Activated T-cell treated with anti-CD3 and anti-CD28 coated beads, Interleukin-2, amount 50 U/mL, for 4 hours (primary cell): ENCODE measurements at places on chromosomes 16 and 17. TPM values are rescaled to one million over a fixed set of nuclear protein-coding genes. Genes with fewer than 3 reads are reported as not detected.

Gene TSPAN10
- total RNA-seq, result 0.11 TPM

Gene MYCBPAP
- 0.26 TPM for total RNA-seq

Gene HSF5
- total RNA-seq, result 4.4 TPM

Gene KRTAP1-3
- total RNA-seq, result not detected

DNA sequence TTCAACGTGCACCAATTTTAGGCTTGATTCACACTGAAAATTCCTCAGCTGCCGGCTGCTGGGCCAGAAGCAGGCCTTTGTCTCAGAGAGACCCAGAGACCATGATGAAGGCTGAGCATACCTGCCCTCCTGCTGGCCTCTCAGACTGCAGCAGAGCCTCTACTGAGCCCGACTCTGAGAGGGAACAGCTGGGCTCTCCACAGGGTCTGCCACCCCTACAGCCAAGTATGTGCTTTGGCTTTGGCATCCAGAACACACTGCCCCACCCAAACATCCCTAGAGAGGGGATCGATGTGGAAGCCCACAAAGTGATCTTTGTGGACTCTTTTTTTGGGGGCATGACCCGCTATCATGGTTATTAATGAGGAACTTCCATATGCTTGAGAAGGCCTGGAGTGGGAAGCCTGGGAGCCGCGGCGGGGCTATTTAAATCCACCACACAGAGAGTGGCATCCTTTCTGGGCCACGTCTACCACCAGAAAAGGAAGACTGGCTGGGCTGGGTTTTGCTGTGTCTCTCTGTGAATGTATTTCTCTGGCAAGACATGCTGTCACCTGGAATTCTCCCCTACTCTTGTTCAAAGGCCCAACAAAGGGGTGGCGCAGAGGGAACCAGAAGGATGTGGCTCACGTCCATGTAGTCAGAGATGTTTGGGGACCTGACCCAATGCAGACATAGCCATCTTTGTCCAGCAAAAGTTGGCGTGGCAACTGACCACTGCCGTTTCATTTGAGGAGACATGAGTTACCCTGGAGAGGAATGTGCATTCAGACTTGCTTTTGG lies 69.3 kb downstream of the GNAO1 start:
- no peak for DNase-seq

DNA sequence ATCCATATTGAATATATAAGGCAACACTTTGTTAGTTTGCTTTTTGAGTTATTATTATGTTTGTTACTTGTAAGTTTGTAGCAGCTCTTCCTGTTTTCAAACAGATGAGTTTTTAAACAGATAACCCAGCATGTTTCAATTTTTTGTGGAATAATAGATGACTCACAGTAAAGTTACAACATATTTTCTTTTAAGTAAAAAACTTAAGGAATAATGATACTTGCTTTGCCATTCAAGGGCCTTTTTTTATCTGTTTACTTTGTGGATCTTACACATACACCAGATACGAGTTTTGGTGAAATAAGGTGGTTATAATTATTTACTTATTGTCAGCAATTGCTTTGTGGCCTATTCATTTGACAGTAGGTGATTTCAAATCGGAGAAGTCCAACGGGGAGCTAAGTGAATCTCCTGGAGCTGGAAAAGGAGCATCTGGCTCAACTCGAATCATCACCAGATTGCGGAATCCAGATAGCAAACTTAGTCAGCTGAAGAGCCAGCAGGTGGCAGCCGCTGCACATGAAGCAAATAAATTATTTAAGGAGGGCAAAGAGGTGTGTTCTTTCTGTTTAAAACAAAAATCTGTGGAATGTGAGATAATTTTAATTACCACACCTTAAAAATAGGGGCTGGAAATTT lies 66.3 kb downstream of the BPTF start:
- no peak for DNase-seq

- DNase-seq, result no peak
These were observed 53.6 kb downstream of the N4BP1 start for GRCh38 chr16:48556243-48556912.

- no peak for DNase-seq
These were observed 17.5 kb downstream of the CACNG3 start for GRCh38 chr16:24273508-24274182.

DNA sequence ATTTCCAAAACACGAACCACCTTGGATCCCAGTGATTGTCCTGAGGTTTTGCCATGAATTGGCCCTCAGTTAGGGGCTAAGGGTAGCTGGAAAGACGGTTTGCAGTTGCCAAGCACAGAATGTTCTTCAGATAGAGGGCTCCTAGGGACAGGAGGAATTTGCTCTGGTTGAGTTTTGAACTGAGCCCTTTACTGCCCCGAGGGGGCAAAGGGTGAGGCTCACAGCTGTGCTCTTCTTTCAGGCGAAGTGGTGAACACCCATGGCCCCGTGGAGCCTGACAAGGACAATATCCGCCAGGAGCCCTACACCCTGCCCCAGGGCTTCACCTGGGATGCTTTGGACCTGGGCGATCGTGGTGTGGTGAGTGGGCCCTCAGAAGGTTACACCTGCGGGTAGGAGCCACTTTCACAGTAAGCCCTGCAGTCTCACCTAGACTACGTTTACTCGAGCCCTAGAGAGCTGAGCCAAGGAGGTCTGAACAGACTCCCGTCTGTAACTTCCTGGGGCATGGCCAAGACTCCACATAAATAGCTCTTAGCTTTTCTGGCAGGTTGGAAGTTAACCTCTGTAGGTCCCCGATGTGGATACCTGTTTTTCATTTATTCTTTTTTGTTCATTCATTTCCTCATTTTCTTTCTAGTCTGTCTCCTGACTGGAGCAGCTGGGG lies 32.5 kb downstream of the NMT1 start:
- no peak for DNase-seq

DNA sequence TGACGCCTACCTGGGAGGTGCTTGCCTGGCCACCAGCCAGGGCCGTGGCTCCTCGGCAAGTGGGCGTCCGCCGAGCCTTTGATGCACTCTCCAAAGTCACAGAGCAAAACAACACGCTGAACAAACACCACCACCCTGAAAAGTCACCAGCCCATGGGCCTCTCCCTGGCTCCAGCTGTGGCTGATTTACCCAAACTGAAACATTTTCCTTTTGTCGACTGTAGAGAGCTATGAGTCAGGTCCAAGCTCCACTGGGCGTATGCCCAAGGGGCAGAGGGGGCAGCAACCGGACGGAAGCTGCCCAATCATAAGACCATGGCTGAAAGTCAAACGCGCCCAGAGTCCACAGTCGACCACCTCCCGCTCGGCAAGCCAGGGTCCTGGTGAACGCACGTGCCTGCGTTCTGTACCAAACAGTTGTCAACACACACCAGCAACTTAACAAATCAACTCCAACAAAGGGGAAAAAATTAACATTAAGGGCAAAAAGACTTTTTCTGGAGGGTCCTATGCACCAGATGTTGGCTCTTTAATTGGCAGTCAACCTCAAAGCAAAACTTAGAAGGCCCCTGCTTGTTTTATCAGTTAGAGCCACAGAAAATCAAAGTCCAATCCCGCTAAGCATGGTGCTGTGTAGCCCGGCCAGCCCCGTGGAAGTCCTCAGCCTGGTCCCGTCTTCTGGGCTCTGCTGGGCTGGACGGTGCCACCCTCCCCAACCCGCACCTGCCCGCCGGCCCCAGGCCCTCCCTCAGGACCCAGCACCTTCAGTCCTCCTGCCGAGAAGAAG lies 47.3 kb downstream of the TBC1D16 start:
- no peak for DNase-seq

DNA sequence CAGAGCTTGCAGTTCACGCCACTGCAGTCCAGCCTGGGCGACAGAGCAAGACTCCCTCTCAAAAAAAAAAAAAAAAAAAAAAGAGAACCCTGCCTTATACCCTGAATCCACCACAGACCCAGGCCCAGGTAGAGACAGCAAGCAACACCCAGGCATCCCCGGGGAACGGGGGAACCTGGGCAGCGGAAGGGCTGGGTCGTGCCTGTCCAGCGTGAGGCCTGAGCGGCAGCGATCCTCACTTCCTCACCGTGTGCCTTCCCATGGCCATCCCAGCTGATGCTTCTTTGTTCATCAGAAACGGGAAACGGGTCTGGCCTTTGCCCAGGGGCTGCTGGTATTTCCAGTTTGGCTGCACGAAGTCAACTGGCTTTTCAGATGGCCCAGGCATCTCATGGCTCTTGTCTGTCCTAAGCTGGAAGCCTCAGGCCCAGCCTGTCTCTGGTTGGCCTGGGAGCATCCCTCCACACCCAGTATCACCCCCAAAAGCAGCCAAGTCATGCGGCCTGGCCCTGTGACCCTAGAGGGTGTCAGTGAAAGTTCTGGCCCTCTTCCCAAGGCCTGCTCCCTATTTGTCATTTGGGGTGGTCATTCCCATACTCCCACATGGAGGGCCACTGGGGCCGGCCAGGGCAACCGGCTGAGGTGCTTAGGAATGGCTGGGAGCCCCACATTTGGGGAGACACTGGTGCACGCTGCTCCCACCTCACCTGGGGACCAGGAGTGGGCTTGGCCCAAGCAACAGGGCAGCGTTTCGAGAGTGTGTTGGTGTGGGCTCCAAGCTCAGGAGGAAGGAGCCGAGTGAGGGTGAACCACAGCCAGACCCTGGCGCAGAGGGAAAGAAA lies 20.1 kb downstream of the FAM83G start:
- no peak for DNase-seq

DNA sequence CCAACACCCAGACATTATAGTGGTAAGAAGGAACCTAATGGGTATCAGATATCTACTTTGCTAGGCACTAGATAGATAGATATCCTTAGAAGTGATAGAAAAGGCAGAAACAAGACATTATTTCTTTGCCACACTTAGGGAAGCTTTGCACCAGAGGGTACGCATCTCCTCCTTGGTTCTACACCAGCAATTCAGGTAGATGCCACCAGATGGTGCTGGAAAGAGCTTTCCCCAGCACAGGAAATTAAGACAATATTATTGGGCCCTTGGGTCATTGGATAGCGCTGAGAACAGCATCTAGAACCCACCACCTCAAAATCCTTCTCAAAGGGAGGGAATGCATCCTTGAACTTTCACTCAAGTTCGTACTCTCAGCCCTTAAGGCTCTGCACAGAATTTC lies 173.8 kb upstream of the CCL2 start:
- DNase-seq, result no peak

DNA sequence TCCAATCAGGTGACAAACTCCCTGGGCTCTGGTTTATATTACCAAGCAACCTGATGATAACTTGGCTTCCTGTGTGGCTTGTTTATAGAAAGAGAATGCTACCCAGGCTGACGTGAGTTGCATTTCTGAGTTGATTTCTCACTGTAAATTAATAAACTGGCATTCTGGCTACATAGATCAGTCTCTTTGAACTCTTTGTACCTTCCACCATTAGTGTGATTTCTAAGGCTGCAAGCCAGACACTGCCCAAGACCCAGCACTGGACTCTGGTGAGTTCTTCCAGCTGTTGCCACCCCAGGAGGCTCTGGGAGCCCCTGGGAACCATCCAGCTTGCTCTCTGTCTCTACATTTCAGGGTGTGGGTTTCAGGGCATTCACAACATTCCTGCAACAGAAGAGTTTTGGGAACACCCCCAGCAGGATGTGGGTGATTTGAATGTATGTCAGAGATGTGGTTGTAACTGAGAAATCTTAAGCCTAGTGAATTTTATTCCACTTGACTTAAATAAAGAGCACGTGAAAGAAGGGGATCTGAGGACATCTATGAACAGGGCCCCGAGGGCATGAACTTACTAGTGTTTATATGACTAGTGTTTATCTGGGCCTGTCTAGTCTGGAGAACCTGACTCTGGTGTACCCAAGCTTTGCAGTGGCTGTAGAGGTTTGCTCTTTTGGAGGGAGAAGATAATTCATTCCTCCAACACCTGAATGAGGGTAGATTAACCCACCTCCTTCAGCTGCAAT lies 30.3 kb upstream of the LRRC37A start:
- no peak for DNase-seq

- no peak for DNase-seq
These were observed 45.4 kb downstream of the SOX8 start for GRCh38 chr16:1026784-1027500.

GRCh38 chr16:12879812-12880211 lies 21.6 kb upstream of the SHISA9 start:
- no peak for DNase-seq

- DNase-seq, result no peak
These were observed 12.9 kb upstream of the TACO1 start for GRCh38 chr17:63587770-63588169.

DNA sequence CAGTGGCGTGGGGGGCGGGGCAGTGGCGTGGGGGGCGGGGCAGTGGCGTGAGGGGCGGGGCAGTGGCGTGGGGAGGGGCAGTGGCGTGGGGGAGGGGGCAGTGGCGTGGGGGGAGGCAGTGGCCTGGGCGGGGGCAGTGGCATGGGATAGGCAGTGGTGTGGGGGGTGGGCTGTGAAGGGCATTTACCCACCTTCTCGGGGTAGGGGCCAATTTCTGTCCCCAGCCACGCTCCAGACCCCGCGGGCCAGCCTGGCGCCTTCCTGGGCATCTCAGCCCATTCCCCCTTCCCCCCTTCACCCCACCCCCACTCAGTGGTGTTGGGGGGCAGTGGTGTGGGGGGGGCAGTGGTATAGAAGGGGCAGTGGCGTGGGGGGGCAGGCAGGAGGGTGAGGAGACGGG lies 92.7 kb downstream of the LITAF start:
- no peak for DNase-seq

DNA sequence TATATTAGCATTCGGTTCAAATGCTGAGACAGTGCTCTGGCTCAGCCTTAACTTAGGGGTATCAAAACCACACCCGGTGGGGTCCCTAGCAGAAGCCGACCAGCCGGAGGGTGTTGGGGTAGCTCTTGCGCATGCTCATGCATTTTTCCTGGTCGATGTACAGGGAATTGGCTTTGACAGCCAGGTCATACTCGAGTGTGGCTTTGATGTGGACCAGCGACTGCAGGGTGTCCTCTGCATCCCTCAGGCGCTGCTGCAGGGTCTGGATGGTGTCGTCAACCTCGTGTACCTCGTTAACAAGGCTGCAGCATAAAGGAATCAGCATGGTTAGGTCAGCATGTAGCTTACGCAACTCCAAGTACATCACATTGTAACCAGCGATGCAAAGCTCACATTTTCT lies 37.5 kb downstream of the TEKT3 start:
- no peak for DNase-seq

DNA sequence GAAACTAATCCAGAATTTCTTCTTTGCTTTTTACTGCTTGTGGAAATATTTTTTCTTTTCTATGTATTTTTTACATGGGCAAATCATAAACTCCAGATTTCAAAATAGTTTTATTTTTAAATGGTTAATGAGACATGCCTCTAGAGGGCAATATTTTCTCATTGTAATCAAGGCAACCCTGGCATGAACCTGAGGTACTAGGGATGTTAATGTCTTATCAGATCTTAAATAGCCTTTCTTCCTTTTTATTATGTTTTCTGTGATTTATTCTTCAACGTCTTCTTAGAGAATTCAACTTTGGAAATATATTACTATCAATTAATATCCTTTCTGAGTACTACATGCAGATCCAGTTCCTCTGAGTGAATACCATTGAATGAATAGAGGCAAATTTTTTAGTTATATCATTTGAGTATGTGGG lies 324.7 kb downstream of the BCAS3 start:
- DNase-seq, result no peak

GRCh38 chr17:35801583-35802224 lies 6.3 kb upstream of the MMP28 start:
- DNase-seq, result no peak
